ENCODE measurements at places on chromosomes 5 and 9. TPM values are rescaled to one million over a fixed set of nuclear protein-coding genes. Genes with fewer than 3 reads are reported as not detected.

DNA sequence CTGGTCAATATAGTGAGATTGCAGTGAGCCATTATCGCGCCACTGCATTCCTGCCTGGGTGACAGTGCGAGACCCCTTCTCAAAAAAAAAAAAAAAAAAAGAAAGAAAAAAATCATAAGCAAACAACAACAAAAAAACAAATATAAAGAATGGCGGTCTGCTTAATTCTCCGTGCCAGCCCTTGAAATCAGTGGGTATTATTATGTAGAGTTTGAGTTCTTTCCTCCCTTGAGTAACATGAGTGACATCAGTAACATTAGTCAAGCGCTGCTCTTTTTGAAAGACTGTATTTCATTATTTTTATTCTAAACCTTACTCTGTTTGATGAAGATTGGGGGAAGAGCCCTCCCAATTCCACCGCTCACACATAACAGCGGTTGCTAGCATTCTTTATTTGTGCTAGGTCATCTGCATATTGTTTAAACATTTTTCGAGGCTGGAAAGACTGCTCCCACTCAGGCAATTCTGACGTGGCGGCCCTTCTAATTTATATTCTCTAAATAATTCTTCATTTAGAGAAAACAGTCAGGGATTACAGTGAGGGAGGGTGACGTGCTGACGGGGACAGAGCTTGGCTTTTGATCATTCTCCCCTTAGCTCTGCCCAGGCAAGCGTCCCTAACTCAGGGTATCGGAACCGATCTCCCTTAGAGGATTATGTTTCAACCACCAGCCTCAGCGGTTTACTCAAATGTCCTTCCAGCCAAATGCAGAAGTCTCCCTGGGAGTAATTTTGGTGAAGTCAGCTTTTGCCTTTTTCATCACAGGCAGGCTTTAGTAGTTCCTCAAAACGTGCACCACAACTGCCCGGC is 860 bp upstream of the MARCHF6 start:
- H3K27ac ChIP-seq: peak overlapping the region; percentile 96
- no peaks in the 10 kb centered on the region for H3K27me3 ChIP-seq
- no peaks in the 10 kb centered on the region for H3K4me1 ChIP-seq
- DNase-seq: no peak
- H3K4me3 ChIP-seq: peak overlapping the region; percentile 89

DNA sequence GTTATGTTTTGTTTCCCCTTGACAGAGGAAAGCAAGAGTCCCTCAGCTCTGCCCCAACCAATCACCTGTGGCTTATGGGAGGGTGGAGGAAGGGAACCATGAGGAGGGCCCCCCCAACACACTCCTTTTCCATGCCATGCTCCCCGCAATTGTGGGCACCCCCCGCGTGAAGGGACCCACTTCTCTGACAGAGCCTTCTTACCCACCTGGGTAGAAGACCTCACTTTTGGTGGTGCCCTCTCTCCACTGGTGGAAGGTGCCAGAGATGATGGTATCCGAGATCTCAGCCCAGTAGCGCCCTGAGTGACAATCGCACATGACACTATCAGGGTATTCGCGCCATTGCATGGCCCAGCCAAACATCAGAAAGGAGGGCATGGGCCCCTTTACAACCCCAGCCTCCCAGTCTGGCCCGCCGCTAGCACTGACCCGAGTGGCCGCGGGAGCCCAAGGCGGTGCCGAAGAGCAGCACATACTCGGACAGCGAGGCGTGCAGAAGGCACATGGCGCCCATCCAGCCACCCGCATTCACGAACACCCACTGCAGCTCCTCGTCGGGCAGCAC is 714 bp downstream of the SIGMAR1 start:
- H3K36me3 ChIP-seq: no peaks in the 10 kb centered on the region
- H3K4me3 ChIP-seq: peak overlapping the region; percentile 69
- peak overlapping the region; percentile 87 for H3K27ac ChIP-seq
- H3K27me3 ChIP-seq: no peaks in the 10 kb centered on the region

DNA sequence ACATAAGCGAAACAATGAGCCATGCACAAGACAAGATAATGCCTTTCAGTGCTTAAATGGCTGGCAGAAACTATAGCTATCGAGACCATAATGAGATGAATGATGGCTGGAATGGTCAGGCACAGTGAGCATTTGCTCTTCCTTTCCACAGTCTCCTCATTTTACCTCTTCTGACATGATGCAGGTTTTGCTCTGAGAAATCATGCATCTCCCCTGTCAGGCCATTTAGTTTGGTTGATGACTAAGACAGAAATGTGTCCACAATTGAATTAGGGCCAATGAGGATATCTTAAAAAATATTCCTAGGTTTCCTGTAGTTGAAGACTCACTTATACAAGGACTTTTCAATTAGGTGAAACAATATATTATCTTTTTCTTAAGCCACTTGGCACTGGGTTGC is 475.1 kb downstream of the TMEM232 start:
- H3K27me3 ChIP-seq: no peaks in the 10 kb centered on the region
- no peak overlapping the region for H3K27ac ChIP-seq
- no peaks in the 10 kb centered on the region for H3K4me1 ChIP-seq
- no peaks in the 10 kb centered on the region for H3K36me3 ChIP-seq
- H3K4me3 ChIP-seq: no peak overlapping the region

DNA sequence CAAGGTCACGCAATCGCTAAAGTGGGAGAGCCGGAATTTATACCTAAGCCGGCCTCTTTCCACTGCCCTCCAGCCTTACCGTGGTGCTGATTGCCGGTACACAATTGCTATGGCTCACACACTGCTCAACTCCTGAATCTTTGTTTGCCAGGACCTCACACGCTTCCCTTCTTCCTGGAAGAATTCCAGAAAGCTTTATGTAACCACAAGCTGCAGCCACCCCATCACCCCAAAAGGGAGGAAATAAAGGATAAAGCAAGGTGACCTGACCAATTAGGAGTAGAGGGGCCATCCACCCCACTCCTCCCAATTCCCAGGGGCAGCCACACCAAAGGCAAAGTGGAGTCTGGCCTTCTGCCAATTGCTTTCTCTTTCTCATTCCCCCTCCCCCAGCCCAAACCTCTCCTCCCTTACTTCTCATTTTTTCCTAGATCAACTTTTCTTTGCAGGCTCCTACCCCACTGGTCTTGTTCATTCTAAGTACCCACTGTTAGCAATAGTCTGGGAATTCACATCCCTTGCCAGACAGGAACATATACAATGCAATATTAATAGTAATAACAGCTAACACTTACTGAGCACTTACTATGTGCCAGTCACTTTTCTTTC is 18.0 kb upstream of the CDC23 start:
- no peak for DNase-seq
- no peak overlapping the region for H3K4me3 ChIP-seq
- peaks cover 5% of the 10 kb centered on the region for H3K4me1 ChIP-seq
- no peaks in the 10 kb centered on the region for H3K36me3 ChIP-seq

DNA sequence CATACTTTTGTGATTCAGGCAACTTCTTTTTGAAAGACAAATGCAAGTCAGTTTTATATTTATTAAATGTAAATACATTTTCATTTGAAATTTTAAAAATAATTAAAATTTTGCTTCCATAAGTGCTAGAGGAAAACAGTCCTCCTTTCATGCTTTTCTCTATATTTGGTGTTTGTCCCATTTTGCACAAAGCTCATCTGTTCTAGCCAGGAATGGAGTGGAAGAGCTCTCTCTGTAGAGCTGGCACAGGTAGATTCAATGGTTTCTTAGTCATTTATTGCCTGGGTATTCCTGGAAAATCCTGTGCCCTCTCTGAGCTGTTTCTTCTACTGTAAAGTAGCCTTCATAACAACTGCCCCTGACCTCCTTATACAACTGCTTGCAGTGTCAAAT is 267.6 kb upstream of the HAPLN1 start:
- H3K4me3 ChIP-seq: no peak overlapping the region
- H3K36me3 ChIP-seq: no peaks in the 10 kb centered on the region
- no peak for DNase-seq
- H3K4me1 ChIP-seq: no peaks in the 10 kb centered on the region
- H3K27me3 ChIP-seq: no peaks in the 10 kb centered on the region

- H3K36me3 ChIP-seq: no peaks in the 10 kb centered on the region
- no peaks in the 10 kb centered on the region for H3K27me3 ChIP-seq
- H3K4me3 ChIP-seq: no peak overlapping the region
- no peak overlapping the region for H3K27ac ChIP-seq
- no peak for DNase-seq
Measured at GRCh38 chr5:133509742-133510079, 102.6 kb downstream of the FSTL4 start.

DNA sequence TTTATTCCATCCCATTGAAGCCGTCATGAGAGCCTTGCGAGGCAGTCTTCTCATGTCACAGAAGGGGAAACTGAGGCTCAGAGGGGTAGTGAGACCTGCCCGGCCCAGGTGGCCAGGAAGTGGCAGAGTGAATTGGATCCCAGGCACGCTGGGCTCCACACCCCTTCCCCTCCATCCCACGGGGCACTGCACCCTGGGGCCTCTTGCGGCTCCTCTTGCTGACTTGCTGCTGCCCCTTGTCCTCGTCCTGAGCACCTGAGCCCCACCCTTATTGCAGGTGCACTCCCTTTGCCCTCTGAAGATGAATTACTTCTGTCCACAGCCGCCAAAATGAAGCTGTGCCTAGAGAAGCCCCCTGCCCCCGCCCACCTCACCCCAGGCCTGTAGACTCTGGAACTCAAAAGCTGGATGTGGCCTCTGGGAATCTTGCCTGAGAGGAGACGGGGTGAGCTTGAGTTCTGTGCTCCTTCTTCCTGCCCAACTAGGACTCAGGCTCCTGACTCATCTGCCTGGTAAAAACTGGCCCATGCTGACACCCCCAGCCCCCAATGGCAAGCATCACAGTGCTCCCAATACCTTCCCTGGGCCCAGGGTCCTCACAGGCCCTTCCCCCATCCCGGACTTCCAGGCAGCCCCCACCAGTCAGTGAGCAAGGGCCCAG is 6.4 kb downstream of the NEURL1B start:
- no peak overlapping the region for H3K4me3 ChIP-seq
- no peaks in the 10 kb centered on the region for H3K27me3 ChIP-seq
- H3K4me1 ChIP-seq: peaks cover 97% of the 10 kb centered on the region
- peak overlapping the region; percentile 99 for H3K27ac ChIP-seq

DNA sequence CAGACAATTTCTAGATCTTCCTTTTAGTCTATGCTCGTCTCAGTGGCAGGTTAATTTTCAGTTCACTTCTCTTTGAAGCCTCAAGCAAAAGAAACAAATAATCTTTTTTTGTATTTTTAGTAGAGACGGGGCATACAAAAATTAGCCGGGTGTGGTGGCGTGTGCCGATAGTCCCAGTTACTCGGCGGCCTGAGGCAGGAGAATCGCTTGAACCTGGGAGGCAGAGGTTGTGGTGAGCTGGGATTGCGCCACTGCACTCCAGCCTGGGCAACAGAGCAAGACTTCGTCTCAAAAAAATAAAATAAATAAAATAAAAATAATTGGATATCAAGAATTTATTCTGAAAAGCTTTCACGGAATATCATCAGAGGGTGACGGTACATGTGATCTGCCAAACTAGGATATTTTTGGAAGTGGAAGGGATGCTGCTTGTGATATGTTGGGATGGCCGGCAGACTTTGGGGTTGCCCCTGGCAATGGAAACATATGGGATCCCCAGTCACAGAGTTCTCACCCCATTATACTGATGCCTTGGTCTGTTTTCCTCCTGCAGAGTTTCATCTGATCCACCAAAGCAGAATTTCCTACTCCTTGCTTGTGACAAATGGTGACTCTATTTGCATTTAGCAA is 7.6 kb upstream of the LCP2 start:
- no peaks in the 10 kb centered on the region for H3K36me3 ChIP-seq
- H3K4me1 ChIP-seq: peaks cover 27% of the 10 kb centered on the region
- no peak overlapping the region for H3K27ac ChIP-seq
- no peak for DNase-seq
- H3K4me3 ChIP-seq: no peak overlapping the region
- H3K27me3 ChIP-seq: no peaks in the 10 kb centered on the region

DNA sequence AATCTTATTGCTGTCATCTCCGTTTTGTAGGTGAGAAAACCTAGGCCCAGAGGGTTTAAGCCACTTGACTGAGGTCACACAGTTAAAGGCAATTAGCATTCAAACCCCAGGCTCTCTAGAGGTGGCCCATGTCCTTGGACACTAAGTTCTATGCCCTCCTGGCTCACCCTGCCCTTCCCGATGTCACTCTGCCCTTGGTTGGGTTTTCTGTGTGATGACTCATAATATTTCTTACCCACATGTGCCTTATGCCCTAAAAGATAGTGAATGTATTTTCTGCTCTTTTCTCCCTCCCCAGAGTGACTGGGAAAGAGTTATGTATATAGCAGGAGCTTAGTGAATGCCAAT is 174.5 kb upstream of the PITX1 start:
- peak overlapping the region; percentile 85 for H3K27ac ChIP-seq
- H3K4me3 ChIP-seq: no peak overlapping the region
- H3K4me1 ChIP-seq: peaks cover 38% of the 10 kb centered on the region
- H3K27me3 ChIP-seq: no peaks in the 10 kb centered on the region
- no peak for DNase-seq

- H3K27ac ChIP-seq: peak overlapping the region; percentile 94
- H3K4me1 ChIP-seq: peaks cover 52% of the 10 kb centered on the region
- no peaks in the 10 kb centered on the region for H3K36me3 ChIP-seq
- peak; percentile 75 for DNase-seq
- no peaks in the 10 kb centered on the region for H3K27me3 ChIP-seq
Measured at GRCh38 chr9:133122935-133123611, 2.0 kb upstream of the RALGDS start.

The LHX3 gene
- total RNA-seq: not detected

The MYOT gene
- total RNA-seq: 40.0 TPM

The CYLC2 gene
- total RNA-seq: not detected

The FYB1 gene
- total RNA-seq: 8.6 TPM

Measured in sigmoid colon (tissue), 7 donors.